ENCODE measurements at places on chromosomes 6 and 20.
A peak's percentile ranks its signal among the peaks of the same experiment; 100 is the strongest.

- no peak for DNase-seq
Observed at GRCh38 chr6:13260101-13260598, 68.2 kb downstream of the TBC1D7 start.

DNA sequence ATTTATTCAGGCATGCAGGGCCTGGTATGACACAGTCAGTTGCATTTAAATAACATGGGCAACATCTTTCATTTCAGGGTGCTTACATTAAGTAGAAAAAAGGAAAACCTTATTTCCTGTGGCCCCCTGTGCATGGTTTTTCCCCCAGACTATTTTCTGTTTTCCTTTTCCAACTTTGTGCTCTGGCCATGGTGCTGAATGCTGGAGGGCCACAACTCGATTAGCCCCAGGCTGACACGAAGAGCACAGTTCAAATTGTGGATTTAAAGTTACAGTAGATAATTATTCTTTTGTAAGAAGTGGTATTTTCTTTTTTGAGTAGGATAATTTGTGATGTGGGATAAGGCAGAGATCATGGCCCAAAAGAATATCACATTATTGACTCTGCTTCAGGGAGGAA is 332.0 kb downstream of the HAO1 start:
- DNase-seq, result no peak

- no peak for DNase-seq
Observed at GRCh38 chr6:6560909-6561308, 27.6 kb upstream of the LY86 start.

- no peak for DNase-seq
Observed at GRCh38 chr20:32805721-32806120, 14.0 kb upstream of the MAPRE1 start.

- no peak for DNase-seq
Observed at GRCh38 chr20:48944663-48945297, 23.3 kb downstream of the ARFGEF2 start.

GRCh38 chr6:40387127-40387870 is 199.9 kb downstream of the LRFN2 start:
- DNase-seq, result no peak

- DNase-seq, result no peak
Observed at GRCh38 chr6:33166811-33167210, 25.5 kb downstream of the COL11A2 start.

DNA sequence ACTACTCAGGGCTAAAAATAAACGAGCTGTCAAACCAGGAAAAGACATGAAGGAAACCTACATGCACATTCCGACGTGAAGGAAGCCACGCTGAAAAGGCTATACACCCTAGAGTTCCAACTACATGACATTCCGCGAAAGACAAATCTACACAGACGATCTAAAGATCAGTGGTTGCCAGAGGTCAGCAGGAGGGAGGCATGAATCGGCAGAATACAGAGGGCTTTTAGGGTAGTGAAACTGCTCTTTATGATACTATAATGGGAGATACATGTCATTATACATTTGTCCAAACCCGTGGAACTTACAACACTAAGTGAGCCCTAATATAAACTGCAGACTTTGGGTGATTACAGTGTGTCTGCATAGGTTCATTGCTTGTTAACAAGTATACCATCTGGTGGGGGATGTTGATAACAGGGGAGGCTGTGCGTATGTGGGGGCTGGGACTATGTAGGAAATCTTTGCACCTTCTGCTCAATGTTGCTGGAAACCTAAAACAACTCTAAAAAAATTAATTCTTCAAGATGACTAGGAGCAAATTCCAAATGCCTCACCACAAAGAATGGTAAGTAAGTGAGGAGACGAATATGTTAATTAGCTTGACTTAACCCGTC is 132.2 kb upstream of the CDH4 start:
- no peak for DNase-seq

GRCh38 chr20:20368418-20369249 is 730 bp downstream of the INSM1 start:
- DNase-seq, result no peak

GRCh38 chr6:89581689-89582088 is 56.9 kb downstream of the LYRM2 start:
- no peak for DNase-seq

DNA sequence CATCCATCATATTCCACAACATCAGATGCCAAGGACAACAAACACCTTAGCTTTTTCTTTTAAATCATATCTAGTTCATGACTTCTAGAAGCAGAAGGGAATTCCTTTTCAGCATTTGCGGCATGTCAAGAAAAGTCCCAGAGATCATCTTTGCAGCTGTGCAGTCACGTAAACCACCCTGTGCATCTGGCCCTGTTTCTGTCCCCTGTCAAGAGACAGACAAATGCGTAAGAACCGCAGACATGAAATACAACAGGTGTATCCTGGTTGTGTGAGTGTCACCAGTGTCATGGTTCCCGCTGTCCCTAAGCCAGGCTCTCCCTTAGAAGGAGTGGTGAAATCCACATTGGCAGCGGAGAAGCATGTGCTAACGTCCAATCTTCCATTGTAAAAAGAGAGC is 28.1 kb downstream of the LY86 start:
- DNase-seq, result no peak

- peak; percentile 72 for DNase-seq
Observed at GRCh38 chr6:3379482-3380060, 77.3 kb downstream of the SLC22A23 start.

DNA sequence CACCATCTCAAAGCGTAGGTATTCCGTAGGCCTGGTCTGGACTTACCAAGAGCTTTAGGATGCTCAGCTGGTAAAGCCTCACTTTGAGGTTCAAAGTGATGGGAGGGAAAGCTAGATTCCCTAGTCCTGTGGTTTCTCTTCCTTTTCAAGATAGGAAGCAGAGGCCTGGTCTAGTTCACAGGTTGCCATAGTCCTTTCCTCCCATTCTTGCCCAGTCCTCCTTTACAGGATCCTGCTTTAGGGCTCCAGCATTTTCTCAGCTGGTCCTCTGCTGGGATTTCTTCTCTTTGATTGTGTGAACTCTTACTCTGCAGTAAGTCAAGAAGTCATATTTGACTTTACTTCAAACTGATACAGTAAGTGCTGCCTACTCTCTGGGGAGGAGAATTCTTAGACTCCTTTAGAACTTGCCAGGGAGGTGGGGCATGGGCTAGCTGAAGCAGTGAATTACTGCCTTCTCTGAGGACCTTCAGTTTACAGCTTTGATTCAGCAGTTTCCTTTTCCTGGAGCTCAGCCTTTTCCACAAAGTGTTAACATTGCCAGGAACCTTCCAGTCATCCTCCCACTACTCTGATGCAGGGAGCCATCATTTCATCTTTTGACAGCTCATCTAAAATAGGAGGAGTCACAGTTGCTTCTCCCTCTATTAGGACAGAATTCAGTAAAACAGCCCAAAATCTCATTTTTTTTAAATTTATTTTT is 42.8 kb upstream of the PLCG1 start:
- no peak for DNase-seq

- no peak for DNase-seq
Observed at GRCh38 chr20:9036593-9036992, 32.3 kb upstream of the PLCB4 start.

DNA sequence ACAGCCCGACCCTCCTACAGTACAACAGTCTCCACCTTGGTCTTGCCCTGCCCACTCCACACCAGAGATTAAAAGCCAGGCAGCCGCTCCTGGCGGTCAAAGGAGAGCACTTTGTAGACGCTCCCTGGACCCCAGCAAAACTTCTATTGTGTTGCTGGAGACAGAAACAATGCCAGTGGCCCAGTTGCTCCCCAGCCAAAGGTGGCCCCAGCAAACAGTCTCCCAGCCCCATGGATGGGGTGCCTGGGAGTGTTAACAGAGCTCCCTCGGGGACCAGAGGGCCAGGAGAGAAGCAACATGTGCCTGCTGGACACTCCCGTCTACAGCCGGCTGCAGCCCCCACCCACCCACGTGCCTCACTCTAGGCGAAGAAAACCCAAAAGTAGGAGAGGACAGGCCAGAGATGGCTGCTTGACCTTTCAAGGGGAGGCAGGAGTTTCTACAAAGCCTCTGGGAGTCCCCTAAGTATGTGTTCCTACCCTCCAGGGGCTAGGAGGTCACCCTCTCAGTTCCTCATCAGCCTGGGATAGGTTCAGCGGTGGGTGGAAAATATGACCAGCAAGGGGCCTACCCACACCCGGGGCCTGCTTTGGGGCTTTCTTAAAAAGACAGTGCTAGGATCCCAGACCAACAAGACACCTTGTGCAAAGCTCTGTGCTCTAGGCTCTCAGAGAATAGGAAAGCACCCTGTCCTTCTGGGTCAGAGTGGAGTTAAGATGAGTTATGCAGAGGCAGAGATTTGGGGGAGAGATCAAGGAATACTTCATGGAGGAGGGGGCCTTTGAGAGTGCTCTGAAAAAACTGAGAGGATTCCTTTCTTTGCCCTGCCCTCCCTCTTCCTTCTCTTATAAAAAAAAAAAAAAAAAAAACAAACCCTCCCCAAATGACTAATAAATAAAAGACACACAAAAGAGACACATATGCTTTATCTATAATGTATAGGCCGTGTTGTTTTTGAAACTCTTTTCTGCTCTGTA is 19.0 kb upstream of the PREX1 start:
- DNase-seq, result no peak

DNA sequence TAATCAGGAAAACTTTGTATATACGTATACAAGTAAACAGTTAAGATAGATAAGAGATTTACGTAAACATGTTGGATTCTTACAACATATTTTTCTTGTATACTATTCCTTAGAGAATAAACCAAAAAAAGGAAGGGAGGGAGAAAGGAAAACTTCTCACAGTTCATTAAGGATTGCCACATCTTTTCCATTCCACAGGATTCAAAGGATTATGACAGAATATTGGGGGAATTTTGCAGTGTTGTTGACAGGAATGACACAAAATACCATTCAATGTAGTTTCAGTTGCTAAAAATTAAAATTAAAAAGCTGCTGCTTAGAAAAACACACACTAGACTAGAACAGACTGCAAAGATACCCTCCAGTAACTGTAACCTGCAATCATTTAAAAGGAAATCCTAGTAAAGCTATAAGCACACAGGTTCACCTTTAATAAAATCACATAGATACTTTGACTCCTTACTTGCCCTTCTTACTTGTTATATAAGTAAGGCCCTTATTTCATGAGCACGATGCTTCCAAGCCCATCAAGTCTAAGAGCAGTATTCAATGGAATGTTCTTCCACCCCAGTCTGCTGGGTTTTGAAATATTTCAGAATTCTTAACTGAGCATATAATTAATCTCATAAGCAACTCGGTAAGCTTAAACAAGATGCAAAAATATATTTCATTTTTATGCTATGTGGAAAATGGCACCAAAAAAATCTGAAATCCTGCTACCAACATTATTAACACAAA is 107.8 kb downstream of the SMLR1 start:
- DNase-seq, result peak; percentile 36

GRCh38 chr6:130229645-130230044 is 6.9 kb upstream of the SAMD3 start:
- DNase-seq, result no peak

DNA sequence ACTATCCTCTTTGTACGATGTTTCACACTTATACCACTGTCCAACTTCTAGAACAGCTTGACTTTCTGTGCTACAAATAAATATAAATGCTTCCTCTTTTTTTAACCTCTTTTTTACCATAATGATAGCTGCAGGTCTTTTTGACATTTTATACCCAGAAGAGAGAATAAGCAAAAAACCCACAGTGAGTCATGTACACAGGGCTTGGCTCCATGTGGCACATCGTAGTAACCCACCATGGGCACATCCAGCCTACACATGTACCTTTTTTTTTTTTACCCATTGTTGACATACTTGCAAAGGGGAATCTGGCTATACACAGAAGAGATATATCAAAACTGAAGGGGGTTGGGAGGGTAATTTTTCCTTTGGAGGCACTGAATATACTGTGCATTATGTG is 59.5 kb upstream of the RSPO3 start:
- no peak for DNase-seq

- no peak for DNase-seq
Observed at GRCh38 chr6:25217302-25217701, 61.9 kb upstream of the CARMIL1 start.

DNA sequence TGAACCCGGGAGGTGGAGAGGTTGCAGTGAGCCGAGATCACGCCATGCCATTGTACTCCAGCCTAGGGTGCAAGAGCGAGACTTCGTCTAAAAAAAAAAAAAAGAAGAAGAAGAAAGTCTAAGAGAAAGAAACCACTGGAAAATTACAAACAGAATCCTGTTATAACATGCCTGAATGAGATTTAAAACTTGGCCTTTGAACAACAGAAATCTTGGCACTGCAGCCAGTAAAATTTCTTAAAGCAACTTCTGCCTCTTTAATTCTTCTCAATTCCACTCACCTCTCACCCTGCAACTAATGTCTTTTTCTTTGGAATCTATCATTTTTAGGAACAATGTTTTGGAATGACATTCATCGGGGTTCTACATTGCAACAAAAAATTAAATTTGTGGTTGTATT is 26.3 kb downstream of the PM20D2 start:
- DNase-seq, result no peak
